Daoy (cell line): ENCODE measurements at places on chromosomes 3 and 15. TPM values are rescaled to one million over a fixed set of nuclear protein-coding genes. Genes with fewer than 3 reads are reported as not detected.

- DNase-seq, result no peak
These were observed 137.8 kb downstream of the KLF13 start for GRCh38 chr15:31464216-31465082.

- DNase-seq, result peak; percentile 15
These were observed 102.8 kb upstream of the NMNAT3 start for GRCh38 chr3:139780593-139780992.

DNA sequence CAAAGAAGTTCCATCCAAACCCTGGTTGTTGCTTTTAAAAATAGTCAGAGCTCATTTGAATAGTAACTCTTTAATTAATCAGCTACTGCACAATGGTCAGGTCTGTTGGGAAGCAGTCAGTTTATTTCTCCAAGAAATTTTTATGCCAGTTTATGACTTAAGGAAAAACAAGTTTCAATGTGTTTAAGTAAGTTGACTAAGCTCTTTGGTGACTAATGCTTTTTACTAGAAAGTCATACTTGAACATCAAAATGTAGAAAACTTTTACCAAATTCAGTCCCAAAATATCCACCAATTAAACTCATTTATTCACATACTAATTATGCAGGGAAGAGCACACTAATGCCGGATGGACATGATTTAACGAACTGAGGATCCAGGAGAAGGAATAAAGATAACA lies 22.1 kb downstream of the PRICKLE2 start:
- DNase-seq, result no peak

The WNT7A gene
- 0.09 and 0.29 TPM in 2 replicates for total RNA-seq

The LTF gene
- not detected in 2 replicates for total RNA-seq
